ENCODE measurements at places on chromosomes 12 and 14. TPM values are rescaled to one million over a fixed set of nuclear protein-coding genes. Genes with fewer than 3 reads are reported as not detected.

CLEC9A gene
- not detected for total RNA-seq

GRCh38 chr12:92560713-92561542 lies 141.9 kb upstream of the PLEKHG7 start:
- H3K27ac ChIP-seq = peak overlapping the region; percentile 79
- no peak overlapping the region for H3K4me3 ChIP-seq
- no peaks in the 10 kb centered on the region for H3K36me3 ChIP-seq
- peaks cover 21% of the 10 kb centered on the region for H3K4me1 ChIP-seq

DNA sequence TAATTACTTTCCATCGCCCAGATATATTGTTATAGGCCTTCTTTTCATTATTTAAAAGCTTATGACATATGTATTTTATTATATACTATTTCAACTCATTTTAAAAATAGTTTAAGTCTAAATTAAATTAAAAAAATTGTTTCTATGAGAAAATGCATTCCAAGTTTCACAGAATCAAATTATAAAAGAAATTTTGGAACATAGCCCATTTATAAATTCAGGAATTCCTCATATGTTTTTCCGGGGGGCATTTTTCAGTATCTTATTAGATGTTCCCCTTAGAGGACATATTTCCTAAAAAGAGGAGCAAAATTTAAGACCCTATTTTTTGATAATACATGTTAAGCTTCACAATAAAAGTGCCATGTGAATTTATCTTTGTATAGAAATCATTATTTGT lies 119.9 kb upstream of the ATP2B1 start:
- DNase-seq = no peak
- H3K27me3 ChIP-seq = no peaks in the 10 kb centered on the region
- H3K4me3 ChIP-seq = no peak overlapping the region
- H3K4me1 ChIP-seq = peaks cover 8% of the 10 kb centered on the region
- no peak overlapping the region for H3K27ac ChIP-seq

RPL6 gene
- total RNA-seq = 2,221 TPM

DNA sequence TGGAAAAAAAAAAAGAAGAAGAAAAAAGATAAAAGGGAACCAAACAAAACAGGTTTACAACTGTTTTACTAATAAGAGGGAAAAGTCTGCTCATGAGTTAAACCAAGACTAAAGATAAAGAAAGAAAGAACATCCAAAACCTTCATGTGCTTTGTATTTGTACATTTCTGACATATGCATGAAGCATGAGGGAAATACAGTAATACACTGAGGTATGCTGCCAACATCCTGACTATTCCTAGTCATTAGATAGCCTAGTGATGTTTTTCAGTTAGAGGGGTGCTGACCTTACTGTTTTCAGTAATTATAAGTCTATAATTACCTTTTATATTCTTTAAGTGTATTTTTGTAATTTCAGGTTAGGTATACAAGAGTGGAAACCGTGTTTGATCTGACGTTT lies 793.3 kb downstream of the DIO2 start:
- no peaks in the 10 kb centered on the region for H3K4me1 ChIP-seq
- H3K27ac ChIP-seq = no peak overlapping the region
- H3K27me3 ChIP-seq = no peaks in the 10 kb centered on the region
- no peak for DNase-seq

Measured in MCF 10A (cell line).